CD8-positive, alpha-beta T cell (primary cell): ENCODE measurements at places on chromosomes 12 and 14.

DNA sequence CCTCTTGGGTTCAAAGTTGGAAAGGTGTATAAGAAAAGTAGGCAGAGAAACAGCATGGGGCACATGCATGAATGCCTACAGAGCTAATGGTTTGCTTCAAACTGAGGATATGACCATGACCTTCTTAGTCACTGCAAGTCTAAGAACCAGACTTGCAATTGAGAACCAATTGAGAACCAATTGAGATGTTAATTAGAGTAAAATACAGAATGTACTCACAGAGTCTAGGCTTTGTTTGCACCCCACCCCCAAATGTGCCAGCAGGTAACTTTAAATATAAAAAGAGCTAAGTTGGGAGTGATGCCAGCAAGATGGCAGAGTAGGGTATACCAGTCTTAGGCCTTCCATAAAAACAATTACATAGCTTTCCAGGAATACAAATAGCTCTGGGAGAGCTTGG, 227.3 kb upstream of the ALG10 start:
- no peak for DNase-seq

DNA sequence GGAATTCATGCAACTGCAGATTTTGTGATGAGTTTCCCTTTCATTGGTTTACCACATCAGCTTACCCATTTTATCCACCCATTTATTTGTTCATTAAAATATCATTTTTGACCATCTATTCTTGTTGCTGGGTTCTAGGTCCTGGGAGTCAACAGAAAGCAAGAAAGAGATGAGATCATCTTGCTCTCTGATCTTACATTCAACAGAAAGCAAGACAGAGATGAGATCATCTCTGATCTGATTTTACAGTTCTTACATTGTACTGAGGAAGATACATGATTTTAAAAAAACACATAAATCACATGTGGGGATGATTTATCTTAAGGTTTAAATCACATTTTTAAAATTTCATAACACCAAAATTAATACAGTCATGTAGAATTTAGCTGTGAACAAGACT, 2.3 kb downstream of the TAS2R46 start:
- DNase-seq = no peak

GRCh38 chr12:45259675-45260074, 43.8 kb downstream of the ANO6 start:
- DNase-seq = no peak

GRCh38 chr14:44341116-44341515, 166.0 kb downstream of the FSCB start:
- DNase-seq = no peak

DNA sequence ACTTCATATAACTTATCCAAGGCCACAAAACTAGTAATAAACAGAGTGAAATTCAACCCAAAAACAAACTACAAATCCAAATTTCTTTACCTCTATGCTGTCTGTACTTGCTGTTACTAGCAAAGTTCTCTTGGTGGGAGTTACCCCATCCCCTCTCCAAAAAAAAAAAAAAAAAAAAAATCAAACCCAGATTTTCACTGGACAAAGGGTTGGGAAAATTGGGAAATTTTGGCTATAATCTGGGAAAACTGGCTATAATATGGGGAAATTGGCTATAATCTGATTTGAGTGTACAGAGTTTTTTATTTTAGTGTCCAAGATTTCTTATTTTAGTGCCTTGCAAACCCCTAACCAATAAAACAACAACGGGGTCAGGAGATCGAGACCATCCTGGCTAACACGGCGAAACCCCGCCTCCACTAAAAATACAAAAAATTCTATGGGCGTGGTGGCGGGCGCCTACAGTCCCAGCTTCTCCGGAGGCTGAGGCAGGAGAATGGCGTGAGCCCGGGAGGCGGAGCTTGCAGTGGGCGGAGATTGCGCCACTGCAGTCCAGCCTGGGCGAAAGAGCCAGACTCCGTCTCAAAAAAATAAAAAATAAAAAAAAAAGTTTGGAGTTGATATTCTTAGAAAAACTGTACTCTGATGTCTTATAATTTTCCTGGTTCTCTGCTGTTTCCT, 148.4 kb downstream of the CHST11 start:
- no peak for DNase-seq

DNA sequence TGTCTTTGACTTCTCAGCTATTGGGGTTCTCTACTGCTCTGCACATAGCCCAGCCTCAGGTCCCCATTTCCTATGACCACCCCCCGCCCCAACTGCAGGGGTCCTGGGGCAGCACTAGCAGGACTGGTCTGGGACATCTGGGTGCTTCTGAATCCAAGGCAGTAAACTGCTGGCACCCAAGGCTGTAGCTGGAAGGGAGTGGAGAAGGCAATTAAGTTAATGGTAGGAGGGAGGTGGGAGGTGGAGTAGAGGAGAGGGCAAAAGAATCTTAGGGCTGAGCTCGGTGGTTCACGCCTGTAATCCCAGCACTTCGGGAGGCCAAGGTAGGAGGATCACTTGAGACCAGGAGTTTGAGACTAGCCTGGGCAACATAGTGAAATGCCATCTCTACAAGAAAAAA, 11.5 kb downstream of the PLEK2 start:
- DNase-seq = no peak

- DNase-seq = no peak
Measured at GRCh38 chr12:93723568-93723930, 46.4 kb downstream of the CRADD start.

DNA sequence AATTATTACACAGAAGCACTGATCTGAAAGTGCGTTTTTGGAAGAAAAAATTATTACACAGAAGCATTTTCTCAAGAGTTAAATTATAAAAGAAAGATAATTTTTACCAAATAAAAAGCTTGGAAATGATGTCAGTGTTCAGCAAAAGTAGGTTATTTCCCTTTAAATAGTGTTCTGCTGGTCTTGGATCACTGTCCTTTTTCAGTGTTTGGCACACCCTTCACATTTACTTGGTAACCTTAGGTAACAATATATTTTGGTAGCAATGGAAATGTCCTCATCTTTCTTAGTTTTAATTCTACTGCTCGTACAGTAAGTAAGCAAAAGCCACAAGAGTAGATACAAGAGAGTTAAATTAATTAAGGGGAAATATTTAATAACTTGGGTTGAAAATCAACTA, 40.3 kb downstream of the FERMT2 start:
- DNase-seq = no peak

DNA sequence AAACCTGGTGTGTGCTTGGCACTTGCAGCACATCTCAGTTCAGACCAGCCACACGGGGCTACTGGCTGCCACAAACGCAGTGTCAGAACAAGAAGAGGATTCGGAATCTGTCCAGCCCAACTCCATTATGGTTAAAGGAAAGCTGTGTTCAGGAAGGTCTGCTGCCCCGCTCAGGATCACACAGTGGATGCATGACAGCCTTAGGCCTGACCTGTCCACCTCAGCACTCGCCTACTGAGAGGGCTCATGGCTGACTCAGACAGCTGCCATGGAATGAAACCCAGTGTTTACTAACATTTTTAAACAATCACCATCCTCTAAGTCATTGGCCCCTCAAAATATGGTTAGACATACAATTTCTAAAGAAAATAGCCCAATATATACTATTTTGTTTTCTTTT, 5.6 kb upstream of the NIN start:
- no peak for DNase-seq

DNA sequence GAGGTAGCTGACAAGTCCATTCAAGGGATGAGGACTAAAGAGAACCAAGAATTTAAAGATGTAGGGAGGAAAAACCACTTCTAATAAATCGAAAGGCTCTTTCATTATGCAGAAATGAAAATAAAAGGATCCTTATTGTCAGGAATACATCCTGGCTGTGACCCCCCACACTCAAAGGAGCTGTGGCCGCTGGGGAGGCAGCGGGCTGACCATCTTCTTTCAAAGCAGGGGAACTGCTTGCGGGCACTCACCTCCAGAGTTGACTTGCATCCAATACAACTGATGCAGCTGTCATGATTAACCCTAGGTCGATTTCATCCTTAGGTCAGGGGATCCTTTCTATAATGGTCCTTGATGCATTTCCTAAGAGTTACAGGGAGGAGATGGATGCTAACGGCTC, 35.3 kb downstream of the TRAFD1 start:
- no peak for DNase-seq

- no peak for DNase-seq
Measured at GRCh38 chr14:75223664-75224154, 47.3 kb upstream of the TMED10 start.

DNA sequence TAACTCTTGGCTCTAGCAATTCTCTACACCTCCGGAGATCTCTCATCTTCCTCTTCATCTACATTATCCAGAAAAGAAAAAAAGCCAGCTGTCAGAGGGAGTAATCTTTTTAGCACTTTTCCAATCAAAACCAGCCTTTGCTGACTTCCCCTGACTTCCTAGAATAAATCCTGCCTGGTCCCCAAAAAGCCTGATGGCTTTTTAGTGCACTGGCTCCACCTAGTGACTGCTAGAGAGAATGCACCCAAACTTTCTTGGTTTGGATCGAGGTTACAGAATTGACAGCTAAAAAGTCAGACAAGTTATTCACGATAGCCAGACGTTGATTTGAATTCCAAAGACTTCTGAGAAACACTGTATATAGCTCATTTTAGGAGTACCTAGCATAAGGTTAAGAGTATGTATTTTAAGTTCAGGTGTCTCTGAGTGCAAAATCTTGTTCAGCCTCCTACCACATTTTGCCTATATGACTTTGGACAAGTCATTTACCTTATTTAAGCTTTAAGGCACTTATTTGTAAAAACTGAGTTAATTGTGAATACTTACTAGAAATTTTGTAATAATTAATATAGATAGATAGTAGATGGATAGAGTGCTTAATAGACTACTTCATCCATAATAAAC, 185.7 kb upstream of the GRIN2B start:
- peak; percentile 8 for DNase-seq

DNA sequence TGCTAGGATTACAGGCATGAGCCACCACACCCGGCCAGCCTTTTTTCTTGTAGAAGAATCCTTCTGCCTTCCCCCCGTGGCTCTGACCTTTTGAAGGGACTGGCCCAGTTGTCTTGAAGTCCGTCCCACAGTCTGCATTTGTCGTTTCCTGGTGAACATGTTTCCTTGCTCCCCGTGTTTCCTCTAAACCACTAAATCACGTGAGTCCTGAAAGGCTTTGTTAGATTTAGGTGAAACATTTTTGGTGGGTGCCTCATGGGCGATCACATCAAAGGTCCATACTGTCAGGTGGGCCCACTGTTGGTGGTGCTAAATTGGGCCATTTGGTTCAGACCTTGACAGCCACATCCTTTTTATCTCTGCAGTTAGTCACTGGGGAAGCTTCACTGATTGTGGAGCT, 26.3 kb downstream of the MLXIP start:
- DNase-seq = no peak

DNA sequence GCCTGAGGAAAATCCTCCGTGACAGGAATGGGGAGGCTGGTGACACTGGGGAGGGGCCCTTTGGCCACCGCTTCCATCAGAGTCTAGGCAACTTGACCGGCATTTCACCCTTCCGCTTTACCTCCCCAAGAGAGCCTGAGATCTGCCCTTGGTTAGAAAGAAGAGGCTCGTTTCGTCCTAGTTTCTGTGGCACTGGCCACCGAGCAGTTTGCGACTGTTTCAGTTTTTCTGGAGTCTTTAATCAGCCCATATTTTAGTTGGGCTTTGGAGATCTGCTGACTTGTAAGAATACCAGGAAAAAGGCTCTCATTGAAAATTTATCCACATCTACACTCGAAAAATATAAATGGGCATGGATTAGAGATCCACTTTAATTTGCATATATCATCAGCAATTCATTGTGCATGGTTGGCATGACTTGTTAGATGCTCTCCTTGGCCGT, 414 bp upstream of the ANKS1B start:
- DNase-seq = no peak

DNA sequence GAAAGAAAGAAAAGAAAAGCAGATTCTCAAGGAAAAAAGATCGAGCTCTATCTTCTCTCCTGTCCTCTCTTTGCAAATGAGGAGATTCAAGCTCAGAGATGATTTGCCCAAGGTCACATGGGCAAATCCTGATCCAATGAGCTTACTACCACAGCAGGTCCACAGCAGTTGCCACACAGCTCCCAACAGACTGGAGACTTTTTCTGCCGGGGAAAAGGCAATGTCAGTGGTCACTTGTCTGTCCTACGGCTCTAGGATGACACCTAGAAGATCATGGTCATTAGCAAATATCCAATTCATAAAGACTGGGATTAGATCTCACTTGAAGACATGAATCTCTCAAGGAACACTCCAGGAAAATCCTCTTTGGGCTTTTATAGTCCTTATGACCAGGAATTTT, 58.8 kb downstream of the TTC7B start:
- DNase-seq = no peak

DNA sequence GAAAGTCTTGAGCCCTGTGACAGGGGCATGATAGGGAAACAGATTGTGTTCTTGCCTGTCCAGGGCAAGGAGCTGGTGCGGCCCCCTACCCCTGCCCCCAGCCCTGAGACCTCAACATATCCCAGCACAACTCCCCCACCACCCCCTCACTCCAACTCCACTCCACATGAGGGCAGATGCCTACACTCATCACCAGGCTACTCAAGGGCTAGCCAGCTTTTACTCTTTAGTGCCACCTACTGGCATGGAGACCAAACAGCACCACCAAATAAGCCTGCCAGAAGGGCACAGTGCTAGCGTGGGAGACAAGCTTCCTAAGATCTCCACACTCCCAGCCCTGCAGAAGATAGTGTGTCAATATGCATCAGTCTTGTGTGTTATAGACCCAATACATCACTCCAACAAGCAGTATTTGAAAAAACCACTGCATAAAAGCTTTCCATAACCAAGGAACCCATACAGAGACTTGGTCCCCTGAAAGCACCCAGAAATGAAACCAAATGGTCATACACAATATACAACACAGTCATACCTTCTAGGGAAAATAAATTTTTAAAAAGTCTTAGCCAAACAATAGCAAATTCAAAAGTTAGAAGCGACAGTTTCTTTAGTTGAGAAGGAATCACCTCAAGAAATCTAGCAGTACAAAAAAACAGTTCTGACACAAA, 154.4 kb downstream of the KCNK10 start:
- DNase-seq = peak; percentile 59

DNA sequence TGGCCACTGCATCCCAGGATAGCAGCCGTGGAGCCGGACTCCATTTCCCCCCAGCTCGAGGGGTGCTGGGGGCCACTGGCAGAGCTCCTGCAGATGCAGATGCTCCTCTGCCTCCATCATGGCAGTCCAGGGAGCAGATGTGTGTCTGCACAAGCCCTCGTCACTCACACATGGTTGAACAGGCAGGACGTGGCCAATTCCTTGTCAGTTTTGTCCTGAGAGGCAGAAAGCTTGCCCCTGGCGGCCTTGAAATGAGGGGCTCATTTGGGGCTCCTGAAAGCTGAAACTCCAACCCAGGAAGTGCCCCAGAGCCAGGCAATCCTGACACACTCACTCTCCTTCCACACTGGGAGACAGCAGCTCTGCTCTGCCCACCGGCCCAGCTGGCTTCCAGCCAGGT, 100.9 kb upstream of the C14orf180 start:
- no peak for DNase-seq

- no peak for DNase-seq
Measured at GRCh38 chr14:99586054-99586760, 17.8 kb downstream of the CCDC85C start.

- DNase-seq = peak; percentile 96
Measured at GRCh38 chr12:12813120-12814101, at the start of gene DDX47. Gene DDX47 (plus strand): TSS chr12:12813346. CDS start chr12:12813368, 22 bp downstream.
